ENCODE measurements at places on chromosomes 16 and 17.
A peak's percentile ranks its signal among the peaks of the same experiment; 100 is the strongest.

- ATAC-seq: no peak
Observed at GRCh38 chr16:50284131-50284911, 18.0 kb downstream of the ADCY7 start.

- peak; percentile 23 for ATAC-seq
Observed at GRCh38 chr16:1559446-1559975, 26.0 kb downstream of the TMEM204 start.

DNA sequence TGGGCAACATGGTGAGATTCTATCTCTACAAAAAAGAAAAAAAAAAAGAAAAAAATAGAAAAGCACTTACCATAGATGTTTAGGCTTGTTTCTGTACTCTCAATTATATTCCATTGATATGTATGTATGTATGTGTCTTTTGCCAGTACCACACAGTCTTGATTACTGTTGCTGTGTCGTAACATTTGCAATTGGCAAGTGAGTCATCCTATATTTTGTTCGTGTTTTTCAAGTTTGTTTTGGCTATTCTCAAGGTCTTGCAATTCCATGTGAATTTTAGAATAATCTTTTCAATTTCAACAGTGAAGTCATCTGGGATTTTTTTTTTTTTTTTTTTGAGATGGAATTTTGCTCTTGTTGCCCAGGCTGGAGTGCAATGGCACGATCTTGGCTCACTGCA is 19.3 kb downstream of the SPECC1 start:
- ATAC-seq: no peak

- ATAC-seq: no peak
Observed at GRCh38 chr16:12819126-12820117, 15.7 kb upstream of the CPPED1 start.

GRCh38 chr17:14621826-14622614 is 321.1 kb downstream of the HS3ST3B1 start:
- no peak for ATAC-seq

DNA sequence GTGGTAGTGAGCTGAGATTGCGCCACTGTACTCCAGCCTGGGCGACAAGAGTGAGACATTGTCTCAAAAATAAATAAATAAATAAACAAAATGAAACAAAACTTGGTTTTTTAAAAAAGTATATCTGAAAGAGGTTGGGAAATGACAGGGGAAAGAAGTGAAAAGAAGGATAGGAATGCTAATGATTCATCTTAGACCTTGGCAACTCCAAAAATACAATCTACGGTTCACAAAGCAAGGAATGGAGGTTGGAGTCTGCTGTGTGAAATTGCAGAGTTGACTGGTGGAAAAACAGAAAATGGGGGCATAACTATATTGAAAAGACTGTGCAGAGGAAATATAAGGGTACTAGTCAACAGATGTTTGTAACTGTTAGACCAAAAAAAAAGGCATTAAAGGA is 40.0 kb upstream of the CD300E start:
- ATAC-seq: no peak

- ATAC-seq: no peak
Observed at GRCh38 chr16:212999-213398, 16.2 kb downstream of the LUC7L start.

- ATAC-seq: no peak
Observed at GRCh38 chr16:21150375-21151001, at the start of gene DNAH3. Gene DNAH3 (minus strand): TSS chr16:21150846. CDS start chr16:21150319, 527 bp downstream.

Measured in gastroesophageal sphincter (tissue), 4 donors.